ENCODE measurements at places on chromosomes 1 and 21. TPM values are rescaled to one million over a fixed set of nuclear protein-coding genes. Genes with fewer than 3 reads are reported as not detected.
A peak's percentile ranks its signal among the peaks of the same experiment; 100 is the strongest.

OPRD1 gene
- not detected for polyA plus RNA-seq

AMY2B gene
- polyA plus RNA-seq, result 2.0 TPM

- DNase-seq, result no peak
Measured at GRCh38 chr1:36301220-36301619, 4.9 kb upstream of the SH3D21 start.

DNA sequence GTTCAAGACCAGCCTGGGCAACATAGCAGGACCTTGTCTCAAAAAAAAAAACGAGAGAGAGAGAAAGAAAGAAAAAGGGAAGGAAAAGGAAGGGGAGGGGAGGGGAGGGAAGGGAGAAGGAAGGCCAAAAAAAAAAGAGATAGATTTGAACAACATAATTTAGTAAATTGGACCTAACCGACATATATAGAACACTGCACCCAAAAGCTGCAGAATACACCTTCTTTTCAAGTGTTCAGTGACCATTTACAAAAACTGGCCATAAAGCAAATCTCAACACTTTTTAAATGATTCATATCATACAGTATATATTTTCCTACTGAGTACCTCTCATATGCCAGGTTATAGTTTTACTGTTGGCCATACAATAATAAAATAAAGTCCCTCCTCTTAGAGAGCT lies 6.9 kb downstream of the TSTD1 start:
- no peak for DNase-seq

DNA sequence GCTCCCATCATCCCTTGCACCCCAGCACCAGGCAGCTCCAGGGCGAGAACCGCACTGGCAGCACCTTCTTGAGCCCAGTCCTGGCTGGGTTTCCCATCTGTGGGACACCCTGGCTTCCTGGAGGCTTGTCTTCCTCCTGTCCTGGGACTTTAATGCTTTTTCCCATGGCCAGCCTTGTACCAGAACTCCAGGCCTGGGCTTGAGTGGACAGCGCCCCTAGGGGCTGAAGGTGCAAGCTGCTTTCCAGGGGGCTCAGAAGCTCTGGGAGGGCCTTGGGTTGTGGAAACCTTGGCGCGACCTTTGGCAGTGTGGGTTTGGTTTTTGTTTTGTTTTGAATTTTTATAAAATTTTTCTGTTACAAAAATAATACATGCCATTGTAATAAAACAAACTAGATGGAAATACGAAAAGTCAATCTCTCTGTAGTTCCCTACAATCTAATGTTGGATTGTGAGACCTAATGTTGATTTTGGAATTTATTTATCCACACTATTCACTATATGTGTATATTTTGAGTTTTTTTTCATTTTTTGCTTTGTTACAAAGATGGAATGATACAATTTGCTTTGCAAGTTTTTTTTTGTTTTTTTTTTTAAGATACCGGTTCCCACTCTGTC lies 33.8 kb upstream of the RPL11 start:
- peak; percentile 23 for DNase-seq

SPOCD1 gene
- polyA plus RNA-seq, result not detected

OR2G6 gene
- not detected for polyA plus RNA-seq

GRCh38 chr1:156488566-156489165 lies 11.9 kb downstream of the MEF2D start:
- no peak for DNase-seq

SHISAL2A gene
- polyA plus RNA-seq, result 0.19 TPM

SMIM34 gene
- polyA plus RNA-seq, result not detected

GRCh38 chr1:199087144-199087543 lies 448.3 kb downstream of the PTPRC start:
- no peak for DNase-seq

GRCh38 chr1:160083968-160084770 lies 2.8 kb downstream of the KCNJ9 start:
- DNase-seq, result peak; percentile 23

GRCh38 chr1:101847626-101848025 lies 149.1 kb downstream of the OLFM3 start:
- no peak for DNase-seq

DNA sequence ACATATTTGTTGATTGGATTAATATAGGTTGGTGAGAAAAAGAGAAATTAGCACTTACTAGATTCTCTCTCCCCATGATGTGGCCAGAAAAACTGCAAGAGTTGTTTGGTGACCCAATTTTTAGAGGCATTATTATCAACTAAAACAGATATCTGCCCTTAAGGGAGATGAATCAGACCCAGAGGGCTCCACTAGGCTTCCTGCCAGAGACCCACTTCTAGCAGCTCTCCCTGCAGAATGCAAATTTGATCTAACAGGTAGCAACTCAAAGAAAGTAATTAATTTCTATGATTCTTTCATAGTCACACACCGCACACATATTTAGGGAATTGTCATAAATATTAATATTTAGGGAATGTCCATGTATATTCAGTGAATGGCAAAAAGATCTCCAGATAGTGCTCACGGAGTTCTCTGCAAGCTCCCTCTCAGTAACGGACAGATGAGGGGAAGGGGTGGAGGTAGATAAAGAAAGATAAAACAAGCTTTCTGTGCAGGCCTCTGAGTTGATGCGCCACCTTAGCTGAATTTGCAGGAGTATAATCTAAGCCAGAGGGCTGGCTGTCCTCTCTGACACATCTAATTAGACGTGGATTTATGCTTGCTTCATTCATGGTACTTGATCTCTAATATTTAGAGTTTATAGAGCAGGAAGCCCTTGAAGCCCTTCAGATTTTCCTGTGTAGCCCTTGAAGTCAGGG lies 84.1 kb upstream of the CCDC190 start:
- DNase-seq, result no peak

- no peak for DNase-seq
Measured at GRCh38 chr1:53519421-53519820, 60.2 kb downstream of the DMRTB1 start.
